ENCODE measurements at places on chromosomes 4 and X. TPM values are rescaled to one million over a fixed set of nuclear protein-coding genes. Genes with fewer than 3 reads are reported as not detected.

NOX1 gene
- 0.48 TPM for polyA plus RNA-seq

DNA sequence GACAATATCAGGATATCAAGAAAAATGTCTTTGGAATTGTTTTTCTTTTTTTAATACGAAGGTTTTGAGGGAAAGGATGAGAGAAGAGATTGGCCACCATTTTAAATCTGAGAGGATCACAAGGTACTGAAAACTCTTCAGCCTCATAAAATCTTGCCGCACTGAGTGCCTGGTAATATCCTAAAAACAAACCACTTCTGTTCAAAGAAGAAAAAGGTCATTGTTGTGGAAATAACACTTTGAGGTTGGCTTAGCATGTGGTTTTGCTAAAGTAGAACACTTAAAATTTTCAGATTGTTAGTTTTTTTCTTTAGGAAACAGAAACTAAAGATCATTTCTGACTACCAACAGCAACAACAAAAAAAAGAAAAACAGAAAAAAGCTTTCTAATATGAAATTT is 1.0 kb upstream of the CLDN22 start:
- DNase-seq: no peak

- peak; percentile 27 for DNase-seq
Measured at GRCh38 chrX:69501429-69501828, 2.7 kb upstream of the NALF2 start.

TLR2 gene
- 6.7 TPM for polyA plus RNA-seq

- no peak for DNase-seq
Measured at GRCh38 chr4:17218786-17219185, 293.1 kb downstream of the QDPR start.

DNA sequence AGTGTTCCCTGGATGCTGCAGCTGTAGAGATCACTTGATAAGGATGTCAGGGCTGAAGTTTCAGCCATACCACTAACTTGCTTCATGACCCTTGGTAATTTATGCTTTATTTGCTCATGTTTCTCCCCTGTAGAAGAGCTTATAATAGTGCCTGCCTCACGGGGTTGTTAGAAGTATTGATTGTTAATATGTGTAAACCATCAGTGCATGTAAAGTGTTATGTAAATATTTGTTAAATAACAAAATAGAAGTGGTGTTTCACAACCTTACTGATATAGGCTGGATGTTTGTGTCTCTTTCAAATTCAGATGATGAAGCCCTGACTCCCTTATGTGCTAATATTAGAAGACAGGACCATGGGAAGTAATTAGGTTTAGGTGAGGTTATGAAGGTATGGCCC is 1.5 kb upstream of the CXCL2 start:
- DNase-seq: no peak
